ENCODE measurements at places on chromosomes 7 and 10.

DNA sequence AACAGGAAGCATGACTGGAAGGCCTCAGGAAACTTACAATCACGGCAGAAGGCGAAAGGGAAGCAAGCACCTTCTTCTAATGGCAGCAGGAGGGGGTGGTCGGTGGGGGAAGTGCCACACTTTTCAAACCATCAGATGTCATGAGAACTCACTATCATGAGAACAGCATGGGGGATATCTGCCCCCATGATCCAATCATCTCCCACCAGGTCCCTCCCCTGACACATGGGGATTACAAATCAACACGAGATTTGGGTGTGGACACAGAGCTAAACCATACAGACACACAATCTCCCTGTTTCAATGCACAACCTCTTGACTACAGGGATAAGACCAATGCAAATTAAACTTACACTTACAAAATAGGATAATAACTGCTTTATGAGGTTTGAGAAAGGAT is 97.6 kb downstream of the SGMS1 start:
- DNase-seq = no peak

DNA sequence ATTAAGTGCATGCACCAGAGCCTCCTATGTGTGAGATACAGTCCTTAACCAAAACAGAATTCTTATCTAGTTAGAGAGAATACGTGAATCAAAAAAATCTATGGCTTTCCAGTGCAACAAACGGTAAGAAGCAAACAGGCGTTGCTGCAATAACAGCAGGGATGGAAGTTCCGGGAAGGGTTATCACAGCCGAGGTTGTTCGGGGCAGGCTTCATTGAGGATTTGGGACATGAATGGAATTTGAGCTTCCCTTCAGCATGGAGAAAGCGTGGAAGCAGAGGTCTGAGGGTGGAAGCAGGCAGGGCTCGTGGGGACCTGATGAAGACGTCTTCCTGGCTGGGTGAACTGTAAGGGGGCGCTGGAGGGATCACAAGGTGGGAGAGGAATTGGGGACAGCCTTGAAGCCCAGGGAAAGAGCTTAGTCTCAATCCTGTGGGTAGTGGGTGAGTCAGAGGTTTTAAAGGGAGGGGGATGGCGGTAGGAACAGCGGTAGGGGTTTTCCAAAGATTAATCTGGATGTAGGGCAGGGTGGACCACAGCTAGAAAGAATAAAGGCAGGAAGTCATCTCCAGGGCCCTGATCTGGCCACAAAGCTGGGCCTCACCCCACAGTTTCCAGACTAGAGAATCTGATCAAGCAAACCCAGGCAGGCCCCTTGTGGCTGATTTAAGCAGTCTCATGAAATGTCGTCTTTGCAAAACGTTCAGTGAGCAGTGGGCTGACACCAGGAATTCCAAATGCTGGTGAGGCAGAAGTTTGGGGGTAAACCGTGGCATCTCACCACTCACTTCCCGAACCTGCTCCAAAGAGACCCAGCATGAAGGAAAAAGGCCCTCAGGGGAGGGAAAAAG is 65.1 kb downstream of the CALML3 start:
- DNase-seq = no peak

GRCh38 chr7:151503902-151504714 is 15.6 kb downstream of the RHEB start:
- no peak for DNase-seq

GRCh38 chr7:2022737-2023250 is 210.0 kb downstream of the MAD1L1 start:
- no peak for DNase-seq

- DNase-seq = no peak
Measured at GRCh38 chr7:57201021-57201894, 69.0 kb upstream of the ZNF479 start.

DNA sequence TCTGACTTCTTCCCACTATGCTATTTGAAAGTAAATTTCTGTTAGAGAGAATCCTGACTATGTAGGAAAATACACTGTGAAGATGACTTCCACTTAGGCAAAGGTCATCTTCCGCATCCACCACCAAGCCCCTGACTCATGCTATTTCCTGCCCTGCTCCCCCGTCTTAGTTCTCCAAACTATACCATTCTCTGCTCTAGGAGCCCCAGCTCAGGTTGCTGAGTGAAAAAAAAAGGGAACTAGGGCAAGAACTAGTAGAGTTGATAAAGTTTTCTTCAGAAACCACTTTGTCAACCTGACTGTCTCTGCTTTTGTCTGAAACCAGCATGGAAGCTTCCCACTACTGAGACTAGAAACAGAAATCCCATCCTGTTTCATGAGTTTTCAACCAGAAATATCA is 96.9 kb downstream of the EVX1 start:
- DNase-seq = no peak

- no peak for DNase-seq
Measured at GRCh38 chr10:110765513-110766319, 106.0 kb upstream of the PDCD4 start.

DNA sequence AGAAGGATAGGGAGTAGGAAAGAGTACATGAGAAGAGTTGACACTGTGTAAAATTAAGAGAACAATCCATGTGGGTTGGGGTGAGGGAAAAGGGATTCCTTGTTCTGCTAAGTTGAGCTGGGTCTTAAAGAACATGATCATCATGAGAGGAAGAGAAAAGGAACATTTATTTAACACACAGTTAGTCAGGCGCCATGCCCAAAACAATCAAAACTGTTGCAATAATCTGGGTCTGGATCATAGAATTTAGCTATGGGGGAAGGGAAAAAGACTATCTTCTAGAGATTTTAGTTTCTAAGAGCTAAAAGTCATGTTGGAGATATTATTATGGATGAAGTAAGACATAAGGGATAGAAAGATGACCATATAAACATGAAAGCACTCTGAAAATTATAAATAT is 178.9 kb downstream of the SEM1 start:
- DNase-seq = no peak

- DNase-seq = no peak
Measured at GRCh38 chr7:65809259-65809981, 63.5 kb upstream of the VKORC1L1 start.

DNA sequence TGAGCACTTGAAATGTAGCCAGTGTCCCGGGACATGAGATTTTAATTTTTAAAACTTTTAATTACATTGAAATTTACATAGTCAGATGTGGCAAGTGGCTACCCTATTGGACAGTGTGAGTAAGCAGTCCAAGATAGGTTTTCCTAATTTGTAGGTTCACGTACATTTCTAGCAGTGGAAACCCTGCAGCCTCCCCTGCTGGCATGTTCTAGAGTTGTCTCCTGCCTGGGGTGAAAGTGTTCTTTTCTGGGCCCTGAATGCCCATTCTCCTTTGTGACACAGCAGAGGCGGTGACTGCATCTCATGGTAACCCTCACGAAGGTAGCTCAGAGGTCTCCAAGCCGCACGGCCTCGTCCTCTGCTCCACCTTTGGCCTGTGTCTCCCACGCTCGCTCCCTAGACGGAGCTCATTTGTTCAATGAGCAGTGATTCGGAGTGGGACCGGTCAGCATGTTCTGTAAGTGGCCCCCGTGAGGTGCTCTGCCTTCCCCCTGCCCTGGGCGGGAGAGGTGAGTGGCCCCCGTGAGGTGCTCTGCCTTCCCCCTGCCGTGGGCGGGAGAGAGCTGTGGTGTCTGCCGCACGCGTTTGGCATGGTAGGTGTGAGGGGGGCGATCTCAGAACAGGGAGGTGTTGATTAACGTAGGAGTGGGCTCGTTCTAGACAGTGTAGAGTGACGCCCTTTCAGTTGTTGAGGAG is 18.0 kb downstream of the WDR37 start:
- DNase-seq = no peak

DNA sequence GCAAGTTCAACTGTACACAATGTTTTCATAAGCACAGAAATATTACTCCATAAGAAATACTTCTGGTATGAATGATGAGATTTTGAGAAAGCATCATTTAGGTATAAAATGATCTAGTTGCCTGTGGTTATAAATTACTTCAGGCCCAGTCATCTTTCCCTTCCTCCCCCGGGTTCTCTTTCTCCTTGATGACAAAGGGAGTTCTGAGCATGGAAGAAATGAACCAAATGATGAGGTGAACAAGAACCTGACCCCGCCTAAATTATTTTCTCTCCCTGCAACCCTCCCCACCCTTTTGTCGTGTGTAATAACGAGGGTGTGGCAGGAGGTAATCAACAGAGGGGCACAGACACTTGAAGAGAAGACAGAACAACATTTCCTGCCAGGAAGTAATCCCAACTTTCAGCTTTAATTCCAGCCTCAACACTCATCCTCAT is 319.6 kb upstream of the SP8 start:
- DNase-seq = no peak

DNA sequence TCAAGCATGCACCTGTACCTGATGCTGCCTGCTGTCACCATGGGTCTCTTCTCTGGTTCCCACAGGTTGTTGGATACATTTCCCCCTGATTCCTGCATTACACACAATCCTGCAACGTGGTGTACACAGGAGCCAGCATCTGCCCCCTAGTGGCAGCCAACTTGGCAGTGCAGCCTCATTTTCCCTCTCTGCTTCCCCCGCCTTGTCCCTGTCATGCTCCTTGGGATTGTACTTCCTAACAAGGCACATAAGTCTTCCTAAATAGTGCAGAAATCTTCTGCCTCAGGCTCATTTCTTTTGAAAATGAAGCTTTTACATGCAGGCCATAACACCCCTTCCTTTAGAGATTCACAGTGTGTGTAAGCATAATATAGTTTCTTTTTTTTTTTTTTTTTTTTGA is 387.5 kb downstream of the CCSER2 start:
- DNase-seq = no peak

GRCh38 chr10:30529373-30529998 is 95.5 kb downstream of the MAP3K8 start:
- DNase-seq = peak; percentile 73

DNA sequence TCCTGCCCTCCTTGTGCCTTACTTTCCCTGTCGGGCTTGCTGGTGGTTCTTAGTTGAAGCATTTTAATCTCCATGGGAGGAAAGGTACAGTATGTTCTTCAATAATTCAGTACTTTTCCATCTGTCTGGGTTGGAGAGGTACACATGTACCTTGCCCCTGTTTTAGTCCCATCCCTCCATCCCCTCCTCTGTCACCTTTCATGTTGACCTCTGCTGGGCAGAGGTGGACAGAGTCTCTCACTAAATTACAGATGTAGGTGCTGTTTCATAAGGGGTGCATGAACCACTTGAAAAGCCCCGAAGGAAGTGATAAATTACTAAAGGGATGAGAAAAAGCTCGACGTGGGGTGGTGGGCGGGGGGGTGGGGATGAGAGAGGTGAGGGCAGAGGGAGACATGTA is 5.4 kb downstream of the AGFG2 start:
- DNase-seq = no peak

GRCh38 chr7:119935418-119936025 is 337.5 kb upstream of the KCND2 start:
- no peak for DNase-seq

DNA sequence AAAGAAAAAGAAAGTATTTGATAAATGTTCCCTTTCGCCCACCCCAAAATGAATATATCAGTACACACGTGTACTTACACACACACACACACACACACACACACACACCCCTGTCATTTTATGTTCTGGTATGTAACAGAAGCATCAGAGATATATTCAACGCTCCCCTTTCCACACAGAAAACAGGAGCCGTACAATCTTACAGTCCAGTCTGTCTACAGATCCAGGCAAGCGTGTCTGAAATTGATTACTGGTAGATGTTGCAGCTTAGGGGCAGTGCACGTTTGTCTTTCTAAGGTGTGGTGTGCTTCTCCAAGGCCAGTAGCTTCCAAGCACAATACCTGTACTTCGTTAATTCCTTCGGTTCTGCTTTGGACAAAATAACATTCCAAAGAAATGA is 143.7 kb upstream of the RNF32 start:
- DNase-seq = no peak

DNA sequence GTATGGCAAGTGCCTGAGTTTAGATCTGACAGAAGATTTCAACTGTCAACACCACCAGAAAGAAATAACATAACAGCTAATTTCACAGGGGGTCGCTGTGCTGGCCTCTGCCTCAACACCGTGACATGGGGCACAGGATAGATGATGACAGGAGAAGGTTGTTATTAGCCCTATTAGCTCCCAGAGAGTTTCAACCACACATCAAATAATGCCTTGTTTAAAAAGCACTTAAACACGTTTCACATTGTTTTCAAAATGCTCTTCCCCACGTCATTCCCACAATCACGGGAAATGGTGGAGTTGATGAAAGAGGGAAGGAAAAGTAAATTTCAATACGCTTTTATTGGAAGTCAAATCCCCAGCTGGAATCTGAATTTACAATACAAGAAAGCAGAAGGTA is 184.7 kb downstream of the MAGI2 start:
- no peak for DNase-seq

- DNase-seq = peak; percentile 49
Measured at GRCh38 chr10:74977913-74978847, 133.3 kb upstream of the SAMD8 start.

GRCh38 chr10:51716981-51717380 is 17.6 kb upstream of the CSTF2T start:
- DNase-seq = no peak

- DNase-seq = no peak
Measured at GRCh38 chr7:97006816-97007582, 1.6 kb downstream of the DLX6 start.

- DNase-seq = no peak
Measured at GRCh38 chr7:47153058-47153457, 428.9 kb downstream of the TNS3 start.

DNA sequence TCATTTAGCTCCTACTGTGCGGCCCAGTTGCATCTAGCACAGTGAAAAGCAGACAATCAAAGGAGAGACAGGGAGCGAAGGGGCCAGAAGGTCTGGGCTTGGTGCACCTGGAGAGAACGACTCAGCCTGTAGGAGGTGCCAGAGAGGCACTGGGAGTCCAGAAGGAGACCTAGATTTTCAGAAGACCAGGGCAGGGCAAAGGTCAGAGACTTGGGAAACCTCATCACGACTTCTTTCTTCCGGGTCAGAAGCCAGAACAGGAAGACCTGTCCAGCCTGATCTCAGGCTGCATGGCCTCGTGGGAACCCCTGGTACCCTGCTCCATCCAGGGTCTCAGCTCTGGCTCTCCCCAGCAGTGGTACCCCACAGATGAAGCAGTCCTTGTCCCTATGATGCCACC is 5.2 kb downstream of the AGAP3 start:
- no peak for DNase-seq

DNA sequence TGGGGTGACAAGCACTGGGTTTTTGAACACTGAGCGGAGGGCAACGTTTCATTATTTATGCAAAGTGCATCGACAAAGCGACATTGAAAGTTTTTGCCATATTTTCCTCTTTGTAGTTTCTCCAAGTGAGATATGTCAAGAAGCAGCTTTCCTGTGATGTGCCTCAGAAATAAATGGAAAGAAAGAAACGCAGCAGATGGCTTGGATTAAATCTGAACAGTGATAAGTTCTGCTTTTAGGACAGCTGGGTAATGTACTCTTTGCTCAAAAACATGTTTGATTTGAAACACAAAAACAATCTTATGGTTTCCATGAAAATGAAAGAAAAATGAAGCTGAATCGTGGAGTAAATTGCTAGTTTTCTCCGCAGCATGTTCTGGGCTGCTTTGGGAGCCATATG is 166.3 kb downstream of the PTPRN2 start:
- no peak for DNase-seq

GRCh38 chr7:144548556-144548955 is 145.1 kb upstream of the NOBOX start:
- no peak for DNase-seq

All from CD8-positive, alpha-beta T cell (primary cell).